ENCODE measurements at places on chromosomes 3 and 15.
A peak's percentile ranks its signal among the peaks of the same experiment; 100 is the strongest.

- no peak for DNase-seq
These were observed 374.9 kb upstream of the TGFBR2 start for GRCh38 chr3:30231277-30232141.

DNA sequence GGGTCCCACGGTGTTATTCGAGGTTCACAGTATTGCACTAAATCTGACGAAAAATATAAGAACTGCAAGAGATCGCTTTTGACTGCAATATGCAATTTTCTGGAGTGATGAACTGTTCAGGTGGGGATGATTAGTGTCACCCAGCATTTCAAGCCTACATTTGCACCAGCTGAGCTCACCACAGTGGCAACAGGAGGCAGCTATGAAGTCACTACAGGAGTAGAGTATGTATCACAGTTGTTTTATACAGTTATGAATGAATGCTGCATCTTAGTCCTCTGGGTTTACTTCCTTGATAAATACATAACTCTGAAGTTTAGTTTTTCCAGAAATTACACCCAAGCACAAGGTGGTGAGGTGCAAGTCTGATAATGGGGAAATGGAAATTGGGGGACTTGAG lies 69.6 kb downstream of the CHSY1 start:
- DNase-seq, result no peak

DNA sequence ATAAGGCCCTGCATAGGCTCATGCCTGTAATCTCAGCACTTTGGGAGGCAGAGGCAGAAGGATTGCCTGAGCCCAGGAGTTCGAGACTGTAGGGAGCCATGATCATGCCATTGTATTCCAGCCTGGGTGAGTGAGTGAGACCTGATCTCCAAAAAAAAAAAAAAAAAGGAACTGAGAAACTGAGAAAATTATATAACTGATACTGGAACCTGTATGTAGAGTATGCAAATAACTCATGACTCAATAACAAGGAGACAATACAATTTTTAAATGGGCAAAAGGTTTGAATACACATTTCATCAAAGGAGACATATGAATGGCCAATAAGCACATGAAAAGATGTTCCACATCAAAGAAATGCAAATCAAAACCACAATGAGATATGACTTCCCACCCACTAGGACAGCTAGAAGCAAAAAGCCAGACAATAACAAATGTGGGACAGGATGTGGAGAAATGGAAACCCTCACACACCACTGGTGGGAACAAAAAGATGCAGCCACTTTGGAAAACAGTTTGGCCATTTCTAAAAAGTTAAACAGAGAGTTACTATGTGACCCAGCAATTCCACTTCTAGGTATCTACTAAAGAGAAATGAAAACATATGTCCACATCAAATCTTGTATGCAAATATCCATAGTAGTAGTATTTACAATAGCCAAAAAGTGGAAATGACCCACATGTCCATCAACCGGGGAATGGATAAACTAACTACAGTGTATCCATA lies 70.7 kb downstream of the IQSEC1 start:
- no peak for DNase-seq

- peak; percentile 44 for DNase-seq
These were observed 997 bp downstream of the FYCO1 start for GRCh38 chr3:45994419-45995235.
